ENCODE measurements at places on chromosomes 6 and 20.

DNA sequence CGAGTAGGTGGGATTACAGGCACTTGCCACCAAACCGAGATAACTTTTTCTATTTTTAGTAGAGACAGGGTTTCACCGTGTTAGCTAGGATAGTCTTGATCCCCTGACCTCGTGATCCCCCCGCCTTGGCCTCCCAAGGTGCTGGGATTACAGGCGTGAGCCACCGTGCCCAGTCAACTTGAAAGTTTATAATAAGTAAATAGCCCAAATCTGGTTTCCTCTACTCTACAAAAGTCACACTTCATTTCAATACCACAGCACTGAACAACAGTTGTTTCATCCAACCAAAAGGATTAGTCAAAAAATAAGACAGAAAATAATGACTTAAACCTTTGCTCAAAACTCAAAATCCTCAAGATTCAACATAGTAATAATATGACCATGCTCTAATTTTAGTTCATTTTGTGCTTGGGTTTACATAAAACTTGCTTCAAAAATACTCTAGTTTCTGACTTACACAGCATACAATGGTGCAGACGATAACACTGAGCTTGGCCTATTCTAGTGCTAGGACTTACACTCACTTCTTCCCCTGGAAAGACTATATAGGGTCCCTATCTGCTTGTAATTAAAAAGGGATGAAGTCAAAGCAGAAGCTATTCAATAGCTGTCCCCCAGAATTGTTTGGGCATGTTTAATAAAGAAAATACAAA lies 56.7 kb downstream of the NT5E start:
- DNase-seq = no peak

GRCh38 chr20:48096957-48097890 lies 311.9 kb upstream of the SULF2 start:
- DNase-seq = no peak

GRCh38 chr20:19098806-19099578 lies 113.5 kb upstream of the SLC24A3 start:
- DNase-seq = no peak

GRCh38 chr6:33907227-33907626 lies 103.4 kb upstream of the MLN start:
- no peak for DNase-seq

GRCh38 chr6:39166912-39167290 lies 51.9 kb upstream of the SAYSD1 start:
- DNase-seq = no peak

DNA sequence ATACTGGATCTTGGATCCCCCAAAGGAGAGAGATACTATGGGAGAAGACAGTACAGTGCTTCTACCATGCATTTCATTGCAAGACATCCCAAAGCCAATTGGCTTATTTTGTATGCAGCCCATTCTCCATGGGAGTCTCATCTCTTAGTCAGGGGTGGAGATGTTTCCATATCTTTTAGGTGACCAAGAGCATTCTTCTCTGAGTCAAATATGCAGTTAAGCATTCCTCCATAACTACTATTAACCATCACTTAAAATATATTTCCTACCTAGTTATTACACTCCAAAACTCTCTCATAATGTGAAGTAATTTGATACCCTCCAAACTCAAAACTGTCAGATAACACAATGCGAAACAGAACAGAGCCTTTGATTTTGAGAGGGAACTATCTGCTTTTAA lies 542.6 kb downstream of the HDGFL1 start:
- no peak for DNase-seq

- peak; percentile 16 for DNase-seq
Measured at GRCh38 chr6:13071550-13072345, 256.6 kb downstream of the TBC1D7 start.

DNA sequence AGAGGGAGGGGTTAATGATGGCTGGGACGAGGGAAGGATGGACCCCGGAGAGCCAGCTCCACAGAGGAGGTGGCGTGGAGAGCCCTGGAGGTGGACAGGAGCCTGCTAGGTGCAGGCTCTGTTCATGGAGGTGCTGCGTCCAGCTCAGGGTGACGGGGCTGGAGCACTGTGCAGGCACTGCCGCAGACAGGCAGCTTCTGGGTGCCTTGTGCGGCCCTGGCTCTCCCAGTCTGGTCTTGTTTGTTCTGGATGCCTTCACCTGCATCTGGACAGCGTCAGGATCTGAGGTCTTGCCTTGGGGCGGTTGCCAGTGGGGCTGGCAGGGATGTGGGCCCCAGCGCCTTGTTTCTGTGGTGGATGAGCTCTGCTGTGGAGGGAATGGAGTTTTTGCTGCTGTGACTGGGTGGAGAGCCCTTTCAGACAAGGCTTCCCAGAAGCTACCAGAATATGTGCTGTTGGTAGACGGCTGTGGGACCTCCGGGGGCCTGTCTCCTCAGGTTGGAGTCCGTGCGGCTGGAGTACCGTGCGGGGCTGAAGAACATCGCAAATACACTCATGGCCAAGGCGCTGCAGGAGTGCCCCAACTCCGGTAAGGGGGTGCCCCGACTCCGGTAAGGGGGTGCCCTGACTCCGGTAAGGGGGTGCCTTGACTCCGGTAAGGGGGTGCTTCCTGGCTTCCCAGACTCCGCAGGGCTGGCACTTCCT lies 7.8 kb upstream of the C20orf204 start:
- DNase-seq = peak; percentile 38

DNA sequence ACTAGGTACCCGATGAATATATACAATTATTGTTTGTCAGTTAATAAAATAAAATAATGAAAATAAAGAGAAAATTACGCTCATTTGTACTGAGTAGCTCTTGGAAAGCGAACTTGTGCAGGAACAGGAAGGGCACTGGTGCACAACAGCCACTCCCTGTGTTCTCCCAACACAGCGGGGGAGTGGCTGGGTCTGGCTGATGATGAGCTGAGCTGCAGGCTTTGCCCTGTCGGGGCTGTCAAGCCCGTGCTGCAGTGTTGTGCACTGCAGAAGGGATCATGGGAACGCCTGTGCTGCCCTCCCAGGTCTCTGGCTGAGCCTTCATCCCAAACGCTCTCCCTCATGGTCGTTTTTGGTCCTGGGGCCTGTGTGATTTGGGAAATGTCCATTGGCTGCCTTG lies 131.7 kb upstream of the MAP3K4 start:
- DNase-seq = no peak

GRCh38 chr20:13878566-13878965 lies 93.7 kb downstream of the NDUFAF5 start:
- no peak for DNase-seq

GRCh38 chr20:20409331-20409730 lies 41.4 kb downstream of the INSM1 start:
- DNase-seq = no peak

- peak; percentile 74 for DNase-seq
Measured at GRCh38 chr20:39874049-39874893, 814.8 kb downstream of the MAFB start.

DNA sequence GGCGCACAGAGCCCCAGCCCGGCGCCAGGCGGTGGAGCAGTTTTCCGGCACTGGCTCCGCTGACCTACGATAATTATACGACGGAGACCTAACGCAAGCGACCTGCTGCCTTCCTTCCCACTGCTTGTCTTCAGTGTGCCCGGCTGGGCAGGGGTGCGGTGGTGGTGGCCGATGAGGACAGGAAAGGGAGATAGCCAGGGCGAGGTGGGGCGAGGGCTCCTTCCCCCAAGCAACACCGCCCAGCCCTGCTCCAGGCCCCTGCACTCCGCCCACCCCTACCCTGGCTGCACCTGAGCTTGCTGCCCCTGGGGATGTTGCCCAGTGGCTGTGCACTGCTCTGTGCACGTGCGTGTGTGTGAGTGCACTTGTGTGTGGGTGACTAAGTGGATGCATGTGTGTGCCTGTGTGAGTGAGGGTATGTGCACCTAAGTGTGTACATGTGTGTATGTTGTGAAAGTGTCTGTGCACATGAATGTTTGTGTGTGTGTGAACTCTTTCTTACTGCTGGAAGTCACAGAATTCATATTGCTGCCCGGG lies 42.6 kb upstream of the IRF4 start:
- DNase-seq = no peak

DNA sequence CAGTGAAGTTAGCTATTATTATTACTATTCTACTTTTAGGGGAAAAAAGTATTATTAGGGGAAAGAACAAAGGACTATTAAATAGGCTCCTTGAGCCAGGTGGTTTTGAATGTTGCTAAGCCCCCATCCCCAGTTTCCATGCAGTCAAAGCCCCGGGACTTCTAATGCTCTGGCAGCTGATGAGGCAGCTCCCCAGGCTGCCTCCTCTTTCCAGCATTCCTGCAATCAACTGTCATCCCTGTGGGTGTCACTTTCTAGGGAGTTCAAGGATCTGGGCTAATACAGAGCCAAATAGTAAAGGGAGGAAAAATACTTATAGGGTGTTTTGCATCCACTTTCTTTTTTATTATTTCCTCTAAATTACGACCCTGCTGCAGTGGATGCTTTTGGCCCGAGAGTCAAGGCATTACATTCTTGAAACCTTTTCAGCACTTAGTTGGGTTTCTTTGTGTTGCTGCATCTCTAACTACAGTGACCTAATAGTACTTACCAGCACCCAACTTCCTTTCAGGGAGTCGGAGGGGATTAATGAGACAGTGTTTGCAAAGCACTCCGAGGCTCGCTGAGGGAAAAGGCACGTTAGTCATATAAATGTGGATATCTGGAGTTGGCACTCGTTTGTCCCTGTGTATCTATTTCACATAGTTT lies 303.9 kb upstream of the MAP3K7 start:
- DNase-seq = no peak

DNA sequence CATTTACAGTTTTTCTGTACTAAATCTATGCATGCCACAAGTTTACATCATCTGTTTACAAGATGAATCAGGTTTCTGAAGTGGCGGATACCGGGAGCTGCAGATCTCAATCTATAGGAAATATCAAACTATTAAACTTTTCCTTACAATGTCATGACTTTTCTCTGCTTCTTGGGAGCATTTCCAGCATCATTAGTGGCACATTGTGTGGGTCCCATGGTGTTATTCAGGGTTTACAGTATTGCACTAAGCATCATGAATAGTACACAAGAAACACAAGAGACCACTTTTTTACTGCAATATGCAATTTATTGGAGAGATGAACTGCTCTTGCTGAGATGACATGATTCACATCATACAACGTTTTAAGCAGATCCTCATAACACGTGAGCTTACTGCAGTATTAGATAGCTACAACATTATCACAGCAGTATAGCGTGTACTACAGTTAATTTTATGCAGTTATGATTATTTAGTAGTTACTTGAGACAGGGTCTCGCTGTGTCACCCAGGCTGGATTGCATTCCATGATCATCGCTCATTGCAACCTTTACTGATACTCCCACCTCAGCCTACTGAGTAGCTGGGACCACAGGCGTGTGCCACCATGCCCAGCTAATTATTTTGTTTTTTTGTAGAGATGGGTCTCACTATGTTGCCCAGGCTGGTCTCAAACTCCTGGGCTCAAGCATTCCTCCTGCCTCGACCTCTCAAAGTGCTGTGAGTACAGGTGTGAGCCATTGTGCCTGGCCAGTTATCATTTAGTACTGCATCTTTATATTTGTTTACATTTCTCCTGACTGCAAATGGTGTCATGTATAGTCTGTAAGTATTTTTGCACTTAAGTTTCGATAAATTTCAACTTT lies 18.4 kb downstream of the BLTP3A start:
- DNase-seq = no peak

DNA sequence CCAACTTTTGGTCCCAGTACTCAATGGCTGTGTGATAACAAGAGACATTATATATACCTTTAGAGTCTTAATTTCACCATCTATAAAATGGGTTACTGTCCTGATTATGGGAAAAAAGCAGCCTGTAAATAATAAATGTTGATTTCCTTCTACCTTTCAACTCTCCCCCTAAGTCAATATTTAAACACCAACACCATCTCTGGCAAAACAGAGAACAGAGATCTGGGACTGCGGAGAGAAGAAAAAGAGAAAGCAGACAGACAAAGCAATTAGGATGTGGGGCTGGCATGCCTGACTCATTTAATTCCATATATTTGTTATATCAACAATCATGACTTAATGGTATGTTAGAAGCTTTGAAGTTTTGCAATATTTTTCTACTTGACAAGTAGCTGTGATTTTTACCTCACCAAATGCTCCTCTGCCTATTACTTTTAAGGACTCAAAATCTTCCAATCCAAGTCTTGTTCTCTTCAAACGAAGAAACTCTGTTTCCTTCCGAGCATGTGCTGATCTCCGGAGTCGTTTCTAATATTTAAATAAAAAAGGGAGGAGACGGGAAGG lies 23.3 kb downstream of the STK38 start:
- no peak for DNase-seq

Data from tongue (tissue), 3 donors.